ENCODE measurements at places on chromosomes 16 and 17.

DNA sequence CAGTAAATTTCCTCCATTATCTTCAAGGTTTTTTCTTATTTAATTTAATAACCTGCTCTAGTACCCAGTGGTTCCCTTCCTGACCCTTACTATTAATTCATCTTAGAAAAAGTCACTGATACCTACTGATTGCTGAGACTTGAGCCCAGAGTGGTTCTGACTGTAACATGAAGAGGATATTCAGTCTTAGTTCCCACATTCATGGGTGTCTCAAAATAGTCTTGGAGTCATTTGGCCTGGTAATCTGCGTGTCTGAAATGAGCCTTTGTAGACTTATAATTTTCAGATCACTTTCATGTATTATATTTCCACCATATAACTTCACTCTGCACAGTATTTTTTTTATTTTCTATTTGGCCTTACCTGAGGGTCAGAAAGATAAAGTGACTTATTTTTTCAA is 732.0 kb upstream of the KIF2B start:
- DNase-seq: no peak

- DNase-seq: no peak
Observed at GRCh38 chr17:65334406-65334805, 197.2 kb downstream of the RGS9 start.

GRCh38 chr16:67846063-67846319 is 742 bp upstream of the NUTF2 start:
- no peak for DNase-seq

DNA sequence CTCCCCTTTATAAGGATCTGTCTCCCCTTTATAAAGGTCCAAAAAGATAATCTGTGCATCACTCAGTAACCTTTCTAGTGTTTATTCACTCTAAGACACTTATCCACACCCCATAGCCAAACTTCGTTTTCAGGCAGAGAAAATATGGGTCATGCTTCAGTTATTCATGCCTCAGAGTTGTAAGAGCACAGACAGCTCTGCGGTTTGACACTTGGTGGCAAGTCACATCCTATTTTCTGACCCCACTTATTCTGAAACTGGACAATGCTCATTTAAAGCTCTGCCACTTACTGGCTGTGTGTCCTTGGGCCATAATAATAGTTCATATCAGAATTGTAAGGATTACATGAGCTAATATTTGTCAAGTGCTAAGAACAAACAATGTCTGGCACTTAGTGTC is 2.0 kb upstream of the KRTAP2-1 start:
- DNase-seq: no peak

Data from islet precursor cell (in vitro differentiated cells).